ENCODE measurements at places on chromosomes 12 and 14.
A peak's percentile ranks its signal among the peaks of the same experiment; 100 is the strongest.

GRCh38 chr12:12079291-12079690 is 8.6 kb downstream of the BCL2L14 start:
- no peak for DNase-seq

DNA sequence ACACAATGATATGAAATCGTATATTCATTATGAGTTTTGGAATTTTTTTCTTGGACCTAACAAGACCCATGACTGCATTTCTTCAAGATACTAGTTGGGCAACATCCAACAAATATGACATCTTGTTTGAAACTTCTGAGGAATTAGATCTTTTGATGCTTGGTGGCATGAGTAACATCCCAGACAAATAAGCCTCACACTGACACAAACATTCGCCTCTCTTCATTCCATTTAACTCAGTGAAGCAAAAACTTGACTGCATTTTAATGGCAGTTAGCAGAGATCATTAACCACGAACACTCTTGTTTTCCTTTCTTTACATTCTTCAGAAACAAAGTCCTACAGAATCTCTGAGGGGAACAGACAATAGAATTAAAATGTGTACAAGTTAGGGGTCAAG is 758.3 kb downstream of the C12orf50 start:
- no peak for DNase-seq

- no peak for DNase-seq
These were observed 16.7 kb downstream of the PRH1 start for GRCh38 chr12:10867381-10867780.

GRCh38 chr12:65879878-65880277 is 55.6 kb downstream of the HMGA2 start:
- DNase-seq: no peak

- DNase-seq: no peak
These were observed 228.5 kb downstream of the FOXN3 start for GRCh38 chr14:89188492-89188891.

GRCh38 chr12:4241592-4241991 is 32.0 kb upstream of the CCND2 start:
- DNase-seq: no peak

GRCh38 chr12:57817261-57817989 is 1.1 kb downstream of the AVIL start:
- DNase-seq: no peak

DNA sequence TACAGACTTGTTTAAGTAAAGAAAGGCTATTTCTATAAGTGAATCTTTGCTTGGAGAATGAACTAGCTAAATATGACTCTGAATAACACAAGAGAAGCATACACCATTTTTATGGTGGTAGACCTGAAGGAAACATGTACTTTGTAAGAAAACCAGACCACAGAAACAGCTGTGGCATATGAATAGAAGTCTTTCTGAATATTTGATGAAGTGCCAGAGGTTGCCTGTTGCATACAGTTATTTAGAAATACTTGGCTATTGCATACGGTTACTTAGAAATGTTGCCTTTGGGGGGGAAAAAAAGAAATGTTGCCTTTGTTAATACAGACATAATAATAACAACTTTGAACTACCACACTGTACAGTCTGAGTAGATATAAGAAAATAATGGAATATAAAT is 16.8 kb upstream of the LEMD3 start:
- no peak for DNase-seq

DNA sequence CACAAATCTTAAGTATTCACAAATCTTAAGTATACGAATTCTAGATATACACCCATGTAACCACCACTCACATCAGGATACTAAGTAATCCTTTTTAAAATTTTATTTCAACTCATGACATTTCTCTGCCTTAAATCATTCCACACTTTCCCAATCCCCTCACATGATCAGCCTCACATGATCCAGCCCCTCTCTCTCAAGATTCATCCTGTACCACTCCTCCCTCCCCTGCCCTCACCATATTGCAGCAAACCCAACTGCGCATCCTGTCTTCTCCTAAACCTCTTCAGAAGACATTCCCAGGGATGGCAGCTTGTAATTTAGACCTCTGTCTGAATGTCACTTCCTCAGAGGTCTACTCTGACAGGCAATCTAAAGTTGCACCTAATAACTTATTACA is 1.7 kb upstream of the EIF4B start:
- no peak for DNase-seq

DNA sequence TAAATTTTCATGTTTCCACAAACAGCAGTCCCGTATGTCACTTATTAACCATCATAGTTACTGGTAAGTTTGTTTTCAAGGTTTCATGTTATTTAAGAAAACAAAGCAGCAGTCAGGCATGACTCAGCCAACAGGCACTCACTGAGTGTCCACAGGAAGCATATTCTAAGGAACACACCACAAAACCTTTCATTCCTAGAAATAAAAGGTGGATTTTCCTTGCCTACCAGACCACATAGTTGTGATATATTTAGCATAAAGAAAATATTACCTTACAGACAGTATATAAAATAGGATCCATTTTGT is 143.3 kb upstream of the AVPR1A start:
- DNase-seq: no peak

DNA sequence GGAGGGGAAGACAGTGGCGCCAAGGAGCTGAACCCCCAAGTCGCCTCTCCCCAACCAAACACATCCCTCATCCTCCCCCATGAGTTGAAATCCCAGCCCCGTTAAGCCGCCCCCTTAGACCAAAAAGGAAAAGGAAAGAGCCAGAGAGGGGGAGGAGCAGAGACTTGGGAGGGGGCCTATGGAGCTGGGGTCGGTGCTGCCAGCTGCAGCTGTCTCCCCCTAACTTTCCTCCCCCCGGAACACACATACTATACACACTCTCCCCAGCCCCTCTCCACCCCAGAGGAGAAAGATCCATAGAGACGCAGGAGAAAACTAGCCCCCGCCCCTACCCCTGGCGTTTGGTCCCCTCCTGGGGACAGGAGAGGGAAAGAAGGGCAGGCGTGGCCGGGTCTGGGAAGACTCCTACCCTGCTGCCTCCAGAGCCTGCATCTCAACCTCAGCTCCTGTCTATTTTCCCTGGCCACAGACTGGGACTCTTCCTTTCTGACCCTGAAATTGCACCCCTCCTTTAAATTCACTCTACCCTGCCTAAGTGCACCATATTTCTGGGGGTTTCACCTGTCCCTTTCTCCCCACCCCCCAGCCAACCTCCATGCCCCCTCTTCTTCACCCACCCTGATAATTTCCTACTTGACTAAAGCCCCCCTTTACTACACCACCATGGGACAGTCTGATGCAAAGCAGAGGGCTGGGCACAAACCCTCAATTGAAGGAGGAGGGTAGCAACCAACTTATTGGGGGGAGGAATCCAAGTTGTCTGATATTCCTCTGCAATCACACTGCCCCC is 1.7 kb upstream of the HOXC9 start:
- DNase-seq: no peak

GRCh38 chr14:24312736-24313507 is 1.6 kb downstream of the LTB4R start:
- no peak for DNase-seq

- DNase-seq: no peak
These were observed 5.9 kb upstream of the FBLN5 start for GRCh38 chr14:91953170-91953985.

DNA sequence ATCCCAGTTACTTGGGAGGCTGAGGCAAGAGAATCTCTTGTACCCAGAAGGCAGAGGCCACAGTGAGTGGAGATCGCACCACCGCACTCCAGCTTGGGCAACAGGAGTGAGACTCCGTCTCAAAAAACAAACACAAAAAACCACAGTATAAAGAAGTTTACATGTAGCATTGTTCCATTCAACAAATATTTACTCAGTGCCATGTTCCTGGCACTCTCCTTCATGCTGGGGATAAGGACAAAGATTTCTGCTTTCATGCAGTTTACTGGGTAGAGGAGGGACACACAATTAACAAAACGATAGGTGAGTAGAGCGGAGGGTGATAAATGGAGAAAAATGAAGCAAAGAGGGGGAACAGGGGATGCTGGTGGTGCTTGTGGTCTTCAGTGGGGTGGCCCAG is 68.2 kb upstream of the OVCH1 start:
- DNase-seq: no peak

DNA sequence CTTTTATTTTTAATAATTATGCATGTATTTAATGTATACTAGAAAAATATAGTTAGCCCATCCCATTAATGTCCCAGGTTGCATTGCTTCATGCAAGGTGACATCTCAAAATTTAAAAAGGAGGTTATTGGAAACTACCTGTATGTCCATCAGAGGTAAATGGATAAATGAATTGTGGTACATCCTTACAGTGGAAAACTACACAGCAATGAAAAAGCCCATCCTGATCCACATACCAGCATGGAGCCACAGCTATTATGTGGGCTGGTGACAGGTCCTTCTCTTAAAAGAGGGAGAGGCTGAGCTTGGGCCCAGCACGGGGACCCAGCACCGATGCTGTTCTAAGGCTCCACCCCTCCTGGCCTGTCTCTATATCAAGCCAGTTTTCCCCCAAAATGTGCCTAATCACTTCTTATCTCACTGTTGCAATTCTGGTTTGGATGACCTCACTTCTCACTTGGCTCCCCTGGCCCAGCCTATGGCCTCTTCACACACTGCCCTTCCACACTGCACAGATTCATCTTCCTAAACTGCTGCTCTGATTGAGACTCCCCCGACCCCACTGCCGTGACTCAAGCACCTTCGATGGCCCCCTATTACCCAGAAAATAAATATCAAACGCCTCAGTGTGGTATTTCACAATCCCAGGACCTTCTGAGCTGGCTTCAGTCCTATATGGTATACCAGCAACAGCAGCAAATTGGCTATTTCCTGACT is 97.1 kb upstream of the NCOR2 start:
- DNase-seq: no peak

DNA sequence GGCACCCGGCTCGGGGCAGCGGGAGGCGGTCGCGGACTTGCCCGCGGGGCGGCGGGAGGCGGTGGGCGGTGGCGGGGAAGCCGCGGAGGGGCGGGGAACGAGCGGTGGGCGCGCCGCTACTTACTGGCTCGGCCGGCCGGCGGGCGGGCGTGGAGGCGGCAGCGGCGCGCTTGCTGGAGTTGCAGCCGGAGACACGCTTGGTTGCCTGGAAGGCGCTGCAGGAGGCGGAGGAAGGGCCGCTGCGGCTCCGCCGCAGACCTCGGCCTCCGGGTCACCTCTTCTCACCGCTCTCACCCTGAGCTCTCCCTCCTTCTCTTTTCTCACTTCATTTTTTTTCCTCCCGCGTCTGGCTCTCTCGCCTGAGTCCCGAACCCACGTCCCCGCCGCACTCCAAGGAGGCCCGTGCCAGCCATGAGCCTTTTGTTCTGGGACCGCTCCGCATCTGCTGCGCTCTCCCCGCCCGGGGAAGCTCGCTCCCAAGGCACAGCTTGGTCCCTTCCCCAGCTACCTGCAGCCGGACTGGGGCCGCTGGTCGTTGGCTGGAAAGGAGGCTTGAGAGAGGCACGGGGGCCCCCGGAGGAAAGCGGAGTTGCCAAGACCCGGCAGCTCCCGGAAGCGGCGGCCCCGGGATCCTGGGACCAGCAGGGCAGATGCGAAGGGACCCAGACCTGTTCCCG is 592 bp upstream of the KCNK10 start:
- DNase-seq: peak; percentile 90

DNA sequence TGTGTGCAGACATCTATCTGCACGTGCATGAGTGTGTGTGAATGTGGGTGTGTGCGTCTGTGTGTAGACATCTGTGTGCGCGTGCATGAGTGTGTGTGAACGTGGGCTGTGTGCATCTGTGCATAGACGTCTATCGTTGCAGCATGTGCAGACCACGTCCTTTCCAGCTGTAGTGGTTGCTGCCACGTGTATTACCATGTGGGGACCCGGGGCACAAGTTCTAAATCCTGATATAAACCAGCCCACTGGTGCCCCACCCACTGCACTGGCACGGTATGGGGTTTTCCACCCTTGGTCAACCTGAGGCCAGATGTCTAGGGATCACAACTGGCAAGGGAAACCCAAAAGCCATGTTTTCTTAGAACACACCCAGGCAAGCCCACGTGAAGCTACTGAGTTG is 197.0 kb downstream of the ANO2 start:
- DNase-seq: no peak

DNA sequence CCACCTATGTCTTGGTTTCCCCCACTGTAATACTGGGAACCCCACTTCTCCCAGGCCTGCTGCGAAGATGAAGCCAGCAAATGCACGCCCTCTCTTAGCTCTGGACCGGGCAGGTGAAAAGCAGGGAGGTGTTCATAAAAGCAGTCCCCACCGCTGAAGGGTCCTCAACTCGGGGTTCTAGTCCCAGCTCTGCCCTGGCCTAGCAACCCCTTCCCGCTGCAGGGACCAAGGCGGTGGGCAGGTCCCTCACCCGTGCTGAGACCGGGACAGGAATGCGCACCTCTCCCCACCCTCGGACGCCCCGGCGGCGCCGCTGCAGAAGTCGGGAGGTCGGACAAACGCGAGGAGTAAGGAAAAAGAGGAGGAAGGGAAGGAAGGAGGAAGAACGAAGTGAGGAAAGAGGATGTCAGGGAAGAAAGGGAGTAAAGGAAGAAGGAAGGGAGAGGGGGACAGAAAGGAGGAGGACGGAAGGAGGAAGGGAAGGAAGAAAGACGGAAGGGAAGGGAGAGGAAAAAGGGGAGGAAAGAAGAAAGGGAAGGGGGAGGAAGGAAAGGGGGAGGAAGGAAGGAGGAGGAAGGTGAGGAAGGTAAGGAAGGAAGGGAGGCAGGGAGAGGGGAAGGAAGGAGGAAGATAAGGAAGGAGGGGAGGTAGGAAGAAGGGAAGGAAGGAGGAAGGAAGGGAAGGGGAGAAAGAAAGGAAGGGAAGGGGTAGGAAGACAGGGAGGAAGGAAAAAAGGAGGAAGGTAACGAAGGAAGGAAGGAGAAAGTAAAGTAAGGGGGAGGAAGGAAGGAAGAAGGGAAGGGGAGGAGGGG is 701 bp downstream of the SPRING1 start:
- DNase-seq: peak; percentile 34

DNA sequence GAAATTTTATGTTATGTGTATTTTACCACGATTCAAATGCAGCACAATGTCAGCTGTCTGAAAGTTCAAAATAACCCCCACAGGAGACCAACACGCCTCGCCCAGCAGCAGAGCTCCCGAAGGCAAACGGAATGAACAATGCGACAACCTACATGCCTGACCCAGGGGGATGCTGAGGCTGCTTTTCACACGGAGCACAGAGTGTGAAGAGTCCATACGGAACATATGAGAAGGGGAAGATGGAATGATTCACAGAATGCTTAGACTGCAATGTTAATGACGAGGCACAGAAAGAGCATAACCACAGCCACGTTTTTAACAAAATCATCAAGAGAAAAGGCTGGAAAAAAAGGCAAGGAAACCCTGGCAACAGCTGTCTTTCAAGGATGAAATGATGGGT is 22.6 kb downstream of the ZFYVE21 start:
- no peak for DNase-seq

GRCh38 chr12:3149515-3150307 is 72.5 kb downstream of the TSPAN9 start:
- DNase-seq: no peak
